ENCODE measurements at places on chromosomes 3 and 15.
A peak's percentile ranks its signal among the peaks of the same experiment; 100 is the strongest.

GRCh38 chr3:42204867-42205599 lies 61.0 kb downstream of the CCK start:
- DNase-seq, result no peak

DNA sequence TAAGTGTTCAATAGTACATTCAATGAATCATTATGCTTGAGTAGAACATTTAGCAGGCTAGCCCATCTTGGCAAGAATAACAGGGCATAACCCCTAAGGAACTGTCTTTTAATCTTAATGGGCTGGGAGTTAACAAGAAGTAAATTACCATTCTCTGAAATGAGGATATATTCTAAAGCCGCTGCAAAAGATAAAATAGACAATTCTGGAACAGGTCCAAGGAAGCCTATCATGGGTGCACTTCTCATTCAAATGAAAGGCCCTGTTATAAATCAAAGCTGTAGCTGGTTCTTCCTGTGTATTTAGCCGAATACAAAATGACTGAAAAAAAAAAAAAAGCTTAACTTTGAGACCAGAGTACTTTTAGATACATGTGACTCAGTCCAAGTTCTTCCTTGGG lies 15.6 kb downstream of the MTHFS start:
- DNase-seq, result no peak

DNA sequence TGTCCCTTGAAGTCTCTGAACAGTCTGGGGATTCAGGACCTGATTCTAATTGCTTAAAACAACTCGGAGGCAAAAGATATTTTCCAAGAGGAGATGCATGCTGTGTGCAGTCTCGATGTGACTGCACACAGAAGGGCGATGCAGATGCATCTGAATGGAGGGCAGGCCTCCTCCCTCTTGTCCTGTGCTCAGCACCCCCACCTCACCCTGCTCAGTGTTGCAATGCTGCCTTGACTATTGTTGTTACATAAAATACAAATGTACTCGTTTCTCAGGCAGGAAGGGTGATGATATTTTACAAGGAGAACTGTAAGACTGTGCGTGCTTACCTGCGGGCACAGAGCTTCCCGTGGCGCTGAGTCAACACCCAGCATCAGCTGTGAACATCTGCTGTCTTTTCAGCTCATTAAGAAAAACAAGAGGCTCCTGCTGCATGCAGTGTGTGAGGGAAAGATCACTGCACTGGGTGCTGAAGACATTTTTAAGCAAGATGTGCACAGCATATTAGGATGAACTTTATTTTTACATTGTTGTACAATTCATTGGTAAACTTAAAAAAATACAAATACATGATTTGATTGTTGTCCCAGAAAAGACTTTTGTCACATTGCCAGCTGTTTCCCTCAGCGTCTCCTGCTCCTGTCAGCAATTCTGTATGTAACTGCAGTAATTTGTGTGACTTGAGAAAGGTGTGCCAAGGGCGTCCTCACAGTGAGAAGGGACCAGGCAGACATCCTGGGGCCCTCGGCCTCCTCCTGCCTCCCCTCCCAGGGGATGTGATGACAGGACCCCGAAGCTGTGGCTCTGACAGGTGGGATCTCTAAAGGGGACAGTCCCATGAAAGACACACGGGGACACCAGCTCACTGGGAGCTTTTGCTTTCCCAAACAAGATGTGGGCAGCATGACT lies 56.3 kb upstream of the RPL32 start:
- peak; percentile 42 for DNase-seq

GRCh38 chr3:130969621-130970020 lies 57.0 kb downstream of the ASTE1 start:
- DNase-seq, result no peak

- DNase-seq, result peak; percentile 71
Observed at GRCh38 chr3:42654331-42655201, 1.1 kb downstream of the ZBTB47 start.

- DNase-seq, result no peak
Observed at GRCh38 chr15:63826528-63826927, 7.2 kb downstream of the HERC1 start.

- DNase-seq, result no peak
Observed at GRCh38 chr3:112119962-112120836, 12.8 kb downstream of the GCSAM start.

- no peak for DNase-seq
Observed at GRCh38 chr3:187256051-187256616, 35.4 kb downstream of the MASP1 start.

- no peak for DNase-seq
Observed at GRCh38 chr15:90774731-90775514, 57.8 kb downstream of the BLM start.

DNA sequence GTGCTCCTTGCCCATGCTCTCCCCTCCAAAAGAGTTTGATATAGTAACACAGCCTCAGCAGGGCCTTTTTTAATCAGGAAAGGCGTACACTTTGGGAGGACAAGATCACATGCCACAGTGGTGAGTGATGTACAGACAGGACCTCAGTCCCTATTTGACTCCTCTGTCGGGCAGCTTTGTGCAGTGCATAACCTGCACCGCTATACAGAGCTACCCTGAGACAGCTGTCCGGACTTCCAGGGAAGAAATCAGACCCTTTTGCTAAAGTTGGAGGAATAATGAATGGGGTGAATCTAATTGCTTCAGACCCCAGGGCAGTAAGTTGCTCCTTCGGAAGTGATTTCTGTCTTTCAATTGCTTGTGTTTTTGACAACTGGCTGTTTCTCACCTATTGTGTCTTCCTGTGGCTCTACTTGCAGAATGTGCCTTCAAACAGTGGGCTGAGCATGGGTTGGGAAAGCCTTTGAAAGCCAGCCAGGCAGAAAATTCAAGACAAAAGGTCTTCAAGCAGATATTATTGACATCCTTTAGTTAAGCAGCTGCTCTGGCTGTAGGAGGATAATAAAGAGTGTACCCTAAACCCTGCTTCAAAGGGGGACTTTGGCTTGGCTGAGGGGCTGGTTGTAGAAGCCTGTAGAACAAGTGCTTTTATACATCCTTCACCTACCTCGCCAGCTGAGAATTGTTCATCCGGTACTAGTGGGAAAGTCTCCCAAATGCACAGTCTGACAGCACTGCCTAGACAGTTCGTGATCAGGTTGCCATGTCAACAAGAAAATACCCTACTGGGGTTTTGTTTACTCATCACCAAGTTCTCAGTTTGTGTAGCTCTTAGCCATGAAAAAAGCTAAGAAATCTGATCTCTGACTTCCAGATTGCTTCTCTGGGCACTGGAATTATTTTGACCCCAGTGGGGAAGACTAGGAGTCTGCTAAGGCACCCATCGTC lies 35.1 kb downstream of the SNTN start:
- no peak for DNase-seq

GRCh38 chr3:195893044-195893395 lies 15.3 kb downstream of the TNK2 start:
- no peak for DNase-seq

- DNase-seq, result no peak
Observed at GRCh38 chr3:61052851-61053250, 198.4 kb downstream of the FHIT start.

DNA sequence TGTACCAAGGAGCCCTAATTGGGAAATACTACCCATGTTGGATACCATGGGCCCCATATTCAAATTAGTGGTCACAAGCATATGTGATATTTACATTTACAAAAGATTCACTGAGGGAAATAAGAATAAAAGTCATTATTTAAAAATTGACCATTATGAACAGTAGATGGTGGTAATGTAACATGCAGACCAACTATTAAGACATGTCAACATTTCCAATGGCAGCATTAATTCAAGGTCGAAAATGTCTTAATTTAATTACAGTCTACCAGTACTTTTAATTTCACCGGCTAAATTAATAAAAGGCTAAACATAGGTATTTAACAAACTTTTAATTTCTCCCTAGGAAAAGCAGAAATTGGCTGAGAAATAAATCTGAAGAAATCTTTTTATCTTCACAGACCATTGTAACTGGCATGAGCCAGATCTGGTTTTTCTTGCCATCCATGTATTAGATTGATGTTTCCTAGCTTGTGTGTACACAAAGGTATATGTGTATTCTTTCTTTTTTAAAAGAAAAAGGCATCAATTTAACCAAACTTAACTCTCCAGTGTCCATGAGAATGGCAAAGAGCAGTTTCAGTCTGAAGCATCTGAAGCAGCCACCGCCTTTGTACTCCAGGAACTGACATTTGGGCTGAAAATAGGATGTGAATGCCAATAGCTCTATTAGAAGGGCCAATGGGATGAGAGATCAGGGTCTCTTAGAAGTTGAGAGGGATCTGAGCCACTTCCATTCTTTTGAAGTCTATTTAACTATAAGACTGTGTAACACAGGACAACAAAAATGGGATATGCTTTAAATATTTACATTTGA lies 26.6 kb downstream of the NEK11 start:
- no peak for DNase-seq

DNA sequence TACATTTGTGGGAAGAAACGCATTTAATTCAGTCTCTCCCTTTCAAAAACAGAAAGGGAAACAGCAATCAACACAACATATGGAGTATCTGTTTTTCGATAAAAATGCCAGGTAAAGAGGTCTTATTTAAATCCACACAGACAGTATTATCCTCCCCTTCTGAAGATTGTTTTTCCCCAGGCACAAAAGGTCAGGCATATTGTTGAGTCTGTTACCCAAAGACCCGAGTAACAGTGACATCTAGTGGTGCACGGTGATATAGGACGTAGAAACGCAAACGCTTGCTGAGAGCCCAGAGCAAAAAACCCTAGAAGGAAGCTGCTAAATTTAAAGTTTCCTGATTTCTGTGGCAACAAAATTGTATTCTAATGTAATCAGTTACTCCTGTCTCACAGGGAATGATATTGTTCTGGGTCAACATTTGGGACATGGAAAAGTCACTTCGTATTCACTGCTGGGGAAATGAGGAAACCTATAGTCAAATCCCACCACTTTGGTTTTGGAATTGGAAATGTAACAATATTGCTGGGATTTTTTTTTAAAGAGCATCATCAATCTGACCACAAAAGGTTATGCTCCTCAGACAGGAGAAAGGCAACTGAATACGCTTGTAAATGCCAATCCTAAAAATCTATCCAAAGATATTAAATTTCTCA lies 312.7 kb upstream of the CCDC54 start:
- DNase-seq, result peak; percentile 72

- DNase-seq, result no peak
Observed at GRCh38 chr3:22269831-22270230, 518.8 kb upstream of the ZNF385D start.

DNA sequence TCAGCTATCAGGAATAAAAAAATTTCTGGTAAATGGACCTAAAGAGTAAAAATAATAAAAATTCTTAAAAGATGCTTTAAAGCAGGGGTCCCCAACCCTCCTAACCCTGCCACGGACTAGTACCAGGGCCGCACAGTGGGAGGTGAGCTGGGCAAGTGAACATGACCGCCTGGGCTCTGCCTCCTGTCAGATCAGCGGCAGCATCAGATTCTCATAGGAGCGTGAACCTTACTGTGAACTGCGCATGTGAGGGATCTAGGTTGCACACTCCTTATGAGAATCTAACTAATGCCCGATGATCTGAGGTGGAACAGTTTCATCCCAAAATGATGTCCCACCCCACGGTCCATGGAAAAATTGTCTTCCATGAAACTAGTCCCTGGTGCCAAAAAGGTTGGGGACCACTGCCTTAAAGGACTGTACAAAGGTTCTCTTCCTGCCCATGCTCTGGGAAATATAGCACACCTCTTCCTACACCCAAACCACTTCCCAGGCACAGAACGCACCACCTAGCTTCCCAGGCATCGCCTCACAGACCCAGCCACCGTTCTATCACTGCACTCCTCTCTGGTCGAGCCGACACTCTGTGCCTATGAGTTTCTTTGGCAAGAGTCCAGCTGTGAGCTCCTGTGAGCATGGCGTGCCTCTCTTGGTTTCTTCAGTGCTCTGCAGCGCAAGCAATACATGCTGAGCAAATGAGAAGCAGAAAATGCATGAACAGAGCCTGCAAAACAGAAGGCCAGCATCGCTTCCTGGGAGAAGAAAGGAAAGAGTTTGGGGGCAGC lies 104.9 kb downstream of the OCA2 start:
- no peak for DNase-seq

- DNase-seq, result no peak
Observed at GRCh38 chr3:23623844-23624243, 181.9 kb upstream of the UBE2E1 start.

DNA sequence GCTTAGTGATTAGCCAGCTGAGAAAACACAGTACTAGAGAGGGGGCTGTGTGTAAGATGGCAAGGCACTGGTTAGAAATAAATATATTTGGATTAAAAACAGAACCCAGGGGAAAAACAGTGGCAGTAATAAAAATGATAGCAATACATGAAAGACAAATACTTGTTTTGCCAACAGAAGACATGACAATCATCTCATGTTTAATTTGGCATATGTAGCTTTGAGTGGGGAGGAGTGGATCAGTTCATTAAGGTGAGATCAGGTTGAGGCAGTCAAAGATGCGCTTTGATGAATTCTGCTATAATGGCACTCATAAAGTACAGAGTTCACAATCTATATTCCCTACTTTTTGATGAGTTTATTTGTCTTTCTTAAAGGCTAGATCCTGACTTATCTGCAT lies 3.4 kb upstream of the HGD start:
- DNase-seq, result no peak

GRCh38 chr3:25479727-25480010 lies 51.6 kb downstream of the RARB start:
- no peak for DNase-seq

GRCh38 chr3:143824735-143825385 lies 23.4 kb downstream of the SLC9A9 start:
- DNase-seq, result no peak

- no peak for DNase-seq
Observed at GRCh38 chr3:27985369-27986035, 255.9 kb upstream of the CMC1 start.

- DNase-seq, result no peak
Observed at GRCh38 chr3:9022305-9023225, 59.3 kb upstream of the RAD18 start.

DNA sequence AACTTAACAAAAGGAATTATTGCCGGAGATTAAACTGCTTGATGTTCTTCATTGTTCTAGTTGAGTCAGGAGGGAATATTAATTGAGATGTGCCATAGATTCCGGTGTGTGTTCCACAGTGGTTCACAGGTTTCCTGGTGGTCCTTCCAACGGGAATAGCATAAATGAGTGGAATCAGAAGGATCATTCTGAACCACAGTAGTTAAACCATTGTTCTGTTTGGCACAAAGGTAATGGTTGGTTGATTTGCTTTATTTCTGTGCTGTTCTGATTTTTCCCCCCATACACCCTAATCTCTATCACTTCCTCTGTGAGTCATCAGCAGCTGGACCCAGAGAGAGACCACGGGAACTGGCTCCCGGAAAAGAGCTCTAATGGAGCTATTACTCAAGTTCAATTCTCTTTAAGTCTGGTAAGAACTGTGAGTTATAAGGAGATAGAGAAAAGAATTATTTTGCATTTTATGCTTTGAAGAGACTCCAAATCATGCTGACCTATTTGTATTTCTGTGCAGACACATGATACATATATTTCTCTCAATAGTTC lies 627.2 kb downstream of the ZIC1 start:
- no peak for DNase-seq

DNA sequence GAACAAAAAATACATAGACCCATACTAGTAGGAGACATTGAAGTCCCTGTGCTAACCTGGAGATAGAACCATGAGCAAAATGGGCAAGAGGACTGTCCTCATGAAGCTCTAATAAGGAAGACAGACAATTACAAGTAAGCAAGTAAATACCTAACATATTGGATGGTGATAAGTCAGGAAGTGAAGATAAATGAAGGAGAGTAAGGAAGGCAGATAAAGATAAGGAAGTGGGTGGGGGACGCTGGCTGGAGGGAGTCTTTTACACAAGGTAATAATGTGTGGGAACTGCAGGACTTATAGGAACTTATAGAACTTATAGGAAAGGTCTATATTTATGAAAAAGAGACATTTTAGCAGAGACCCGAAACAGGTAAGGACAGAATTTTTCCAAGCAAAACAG lies 148.9 kb upstream of the ABI3BP start:
- no peak for DNase-seq

GRCh38 chr15:31221936-31222515 lies 104.6 kb upstream of the KLF13 start:
- no peak for DNase-seq
